Lung (tissue), 17 donors: ENCODE measurements at places on chromosomes 4 and X. TPM values are rescaled to one million over a fixed set of nuclear protein-coding genes. Genes with fewer than 3 reads are reported as not detected.

- no peak for DNase-seq
These were observed 8.8 kb upstream of the GRPR start for GRCh38 chrX:16114611-16115010.

- no peak for DNase-seq
These were observed 41.8 kb upstream of the ANTXR2 start for GRCh38 chr4:80114732-80115265.

CBLL2 gene
- not detected for total RNA-seq

ZNF182 gene
- total RNA-seq = 4.7 TPM

EDA gene
- 7.9 TPM for total RNA-seq

INTU gene
- 37.0 TPM for total RNA-seq

GRCh38 chrX:146907391-146908240, 93.1 kb upstream of the CXorf51A start:
- no peak for DNase-seq

TMPRSS11B gene
- total RNA-seq = 0.20 TPM

DNA sequence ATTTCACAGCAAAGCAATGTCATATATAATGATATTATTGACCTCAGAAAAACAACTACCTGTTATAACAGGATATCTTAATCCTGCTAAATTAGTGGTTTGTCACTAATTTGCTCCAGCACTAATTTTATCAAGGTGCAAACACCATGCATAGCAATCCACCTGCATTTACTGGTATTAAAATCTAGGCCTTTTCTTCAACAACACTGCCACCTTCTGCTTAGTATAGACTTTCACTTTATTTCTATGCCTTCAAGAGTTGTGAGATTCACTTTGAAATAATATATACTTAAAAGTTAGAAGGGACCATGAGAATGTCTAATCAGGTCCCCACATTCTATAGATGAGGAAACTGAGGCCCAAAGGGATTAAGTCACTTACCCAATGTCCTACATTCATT, 82.1 kb upstream of the IQCM start:
- DNase-seq = peak; percentile 39

DNA sequence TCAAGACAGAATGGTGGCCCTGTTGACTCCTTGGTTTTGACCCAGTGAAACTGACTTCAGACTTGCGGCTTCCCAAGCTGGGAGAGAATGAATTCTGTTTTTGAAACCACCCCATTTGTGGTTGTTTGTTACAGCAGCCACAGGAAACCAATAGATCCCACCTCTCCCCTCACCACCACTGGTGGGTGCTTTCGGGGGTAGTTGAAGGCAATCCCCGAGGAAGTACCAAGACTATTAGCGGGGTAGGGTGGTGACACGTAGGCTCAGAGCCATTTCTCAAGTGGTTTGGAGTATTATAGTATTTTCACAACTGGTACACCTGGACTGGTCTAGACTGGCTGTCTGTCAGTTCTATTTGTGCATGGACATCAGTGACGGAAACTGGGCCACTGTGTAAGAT, 189.1 kb upstream of the RBPJ start:
- DNase-seq = no peak

PTTG2 gene
- 0.52 TPM for total RNA-seq

DNA sequence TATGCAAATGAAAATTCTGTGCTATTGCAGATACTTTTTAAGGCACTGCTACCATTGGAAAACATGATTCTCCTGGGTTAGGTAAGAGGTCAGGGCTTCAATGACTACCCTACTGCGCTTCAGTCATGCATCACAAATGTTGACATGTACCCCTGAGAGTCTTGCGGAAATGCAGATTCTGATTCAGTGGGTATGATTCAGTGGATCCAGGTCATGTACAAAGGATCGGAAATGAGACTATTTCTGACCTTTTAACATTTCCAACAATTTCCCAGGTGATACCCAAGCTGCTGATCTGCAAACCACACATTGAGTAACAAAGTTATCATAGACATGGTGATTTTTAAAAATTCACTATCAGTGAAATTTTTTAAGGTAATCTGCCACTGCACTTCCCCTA, 62.6 kb downstream of the DDX53 start:
- no peak for DNase-seq

DNA sequence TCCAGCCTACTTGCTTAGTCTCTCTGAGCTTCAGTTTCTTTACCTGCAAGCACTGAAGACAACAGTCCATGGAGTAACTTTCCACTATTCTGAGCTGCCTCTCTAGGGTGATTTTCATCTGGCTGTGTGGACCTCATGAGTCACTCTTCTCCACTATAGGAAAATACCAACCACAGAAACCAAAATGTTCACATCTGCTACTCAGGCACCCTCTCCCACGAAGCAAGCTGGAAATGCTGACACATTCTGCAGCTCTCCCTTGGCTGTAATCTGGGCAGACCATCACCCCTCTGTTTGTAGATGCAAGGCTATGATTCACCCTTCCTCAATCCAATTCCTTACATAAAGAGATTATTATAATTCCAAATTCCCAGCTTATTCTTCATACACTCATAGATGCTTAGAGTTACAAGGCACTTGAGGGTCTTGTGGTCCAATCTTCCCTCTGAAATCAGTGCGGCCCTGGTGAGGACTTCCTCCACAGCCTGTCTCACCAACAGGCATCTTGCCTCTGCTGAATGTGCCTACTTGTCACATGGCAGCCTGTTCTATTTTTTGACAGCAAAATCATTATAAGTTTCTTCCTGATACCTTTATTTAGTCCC, 97.0 kb upstream of the LNX1 start:
- DNase-seq = no peak

GRCh38 chr4:14631806-14632440, 370.4 kb upstream of the CPEB2 start:
- no peak for DNase-seq

DNA sequence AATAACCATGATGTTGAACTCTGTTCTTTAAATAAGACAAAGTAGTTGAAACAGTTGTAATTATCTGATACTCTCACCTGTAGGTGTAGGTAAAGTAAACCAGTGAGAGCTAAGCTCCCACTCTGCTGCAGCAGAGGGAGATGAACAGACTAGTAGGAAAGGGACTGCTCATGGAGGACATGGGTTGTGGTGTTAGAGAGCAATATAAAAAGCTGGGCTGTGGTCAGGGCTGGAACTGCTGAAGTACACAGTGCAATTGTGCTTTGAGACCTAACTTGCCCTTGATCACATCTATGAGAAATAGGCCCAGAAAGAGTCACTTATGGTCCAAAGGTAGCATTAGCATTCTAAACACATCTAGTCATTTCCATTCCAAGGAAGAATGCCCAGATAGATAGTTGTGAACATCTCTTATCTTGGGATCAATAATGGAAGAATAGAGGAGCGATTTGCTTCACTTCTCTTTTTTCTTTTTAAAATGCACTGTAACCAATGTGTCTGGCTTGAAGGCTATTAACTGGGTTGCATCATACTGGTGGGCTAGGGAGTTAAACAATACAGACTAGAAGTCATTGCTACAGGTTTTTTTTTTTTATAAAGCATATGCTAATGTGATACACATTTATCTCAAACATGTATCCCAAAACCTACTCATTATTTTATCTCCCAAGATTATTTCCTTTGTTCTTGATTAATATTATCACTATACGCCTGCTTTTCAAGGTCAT, 251.3 kb upstream of the CENPE start:
- DNase-seq = no peak

ADGRG2 gene
- 10.5 TPM for total RNA-seq

MID1 gene
- 20.6 TPM for total RNA-seq

DNA sequence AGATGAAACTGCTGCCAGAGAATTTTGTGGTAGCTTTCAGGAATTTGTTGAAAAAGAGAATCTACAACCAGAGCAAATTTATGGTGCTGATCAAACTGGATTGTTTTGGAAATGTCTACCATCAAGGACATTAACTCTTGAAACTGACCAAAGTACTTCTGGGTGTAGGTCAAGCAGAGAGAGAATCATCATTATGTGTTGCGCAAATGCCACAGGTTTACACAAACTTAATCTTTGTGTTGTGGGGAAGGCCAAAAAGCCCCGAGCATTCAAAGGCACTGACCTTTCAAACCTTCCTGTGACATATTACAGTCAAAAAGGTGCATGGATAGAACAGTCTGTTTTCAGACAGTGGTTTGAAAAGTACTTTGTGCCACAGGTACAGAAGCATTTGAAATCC, 2.1 kb downstream of the TIGD2 start:
- DNase-seq = no peak

- DNase-seq = no peak
These were observed 29.7 kb downstream of the PRRG1 start for GRCh38 chrX:37378830-37379229.

- DNase-seq = no peak
These were observed 195.6 kb downstream of the RAPGEF2 start for GRCh38 chr4:159298502-159298901.

CT45A1 gene
- total RNA-seq = not detected
